ENCODE measurements at places on chromosomes 7 and 10.

DNA sequence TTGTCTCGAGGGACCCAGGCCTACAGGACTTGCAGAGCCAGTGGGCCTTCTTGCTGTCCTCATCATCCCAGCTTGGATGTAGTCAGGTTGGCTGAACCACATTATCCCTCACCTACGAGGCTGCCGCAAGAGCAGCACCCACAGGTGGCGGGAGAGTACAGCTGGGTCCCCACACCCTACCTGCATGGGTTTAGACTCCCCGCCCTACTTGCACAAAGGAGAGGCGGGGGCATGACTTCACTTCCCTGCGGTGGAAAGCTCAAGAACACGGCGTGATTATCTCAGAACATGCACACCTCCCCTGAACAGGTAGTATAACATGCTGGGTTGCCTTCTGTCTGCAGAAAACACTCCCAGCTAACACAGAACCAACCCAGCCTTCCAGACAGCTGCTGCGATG is 57.5 kb downstream of the CTBP2 start:
- no peak for DNase-seq

DNA sequence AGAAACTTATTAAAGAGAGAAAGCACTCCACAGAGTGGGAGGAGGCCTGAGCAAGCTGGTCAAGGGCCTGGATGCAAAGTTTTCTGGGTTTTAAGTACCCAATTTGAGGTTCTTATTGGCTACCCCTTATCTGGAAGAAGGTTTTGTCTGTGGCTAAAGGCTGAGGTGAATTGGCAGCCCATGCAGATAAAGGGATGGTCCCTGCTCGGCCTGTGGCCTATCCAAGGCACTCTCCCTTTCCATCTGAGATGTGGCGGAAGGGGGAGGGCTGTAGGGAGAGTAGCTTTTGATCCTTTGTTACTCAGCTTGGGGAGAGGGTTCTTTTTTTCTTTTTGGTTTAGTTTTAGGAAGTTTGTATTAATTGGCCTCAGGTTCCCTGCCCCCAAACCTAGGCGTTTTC is 465.1 kb downstream of the ATRNL1 start:
- DNase-seq = no peak

DNA sequence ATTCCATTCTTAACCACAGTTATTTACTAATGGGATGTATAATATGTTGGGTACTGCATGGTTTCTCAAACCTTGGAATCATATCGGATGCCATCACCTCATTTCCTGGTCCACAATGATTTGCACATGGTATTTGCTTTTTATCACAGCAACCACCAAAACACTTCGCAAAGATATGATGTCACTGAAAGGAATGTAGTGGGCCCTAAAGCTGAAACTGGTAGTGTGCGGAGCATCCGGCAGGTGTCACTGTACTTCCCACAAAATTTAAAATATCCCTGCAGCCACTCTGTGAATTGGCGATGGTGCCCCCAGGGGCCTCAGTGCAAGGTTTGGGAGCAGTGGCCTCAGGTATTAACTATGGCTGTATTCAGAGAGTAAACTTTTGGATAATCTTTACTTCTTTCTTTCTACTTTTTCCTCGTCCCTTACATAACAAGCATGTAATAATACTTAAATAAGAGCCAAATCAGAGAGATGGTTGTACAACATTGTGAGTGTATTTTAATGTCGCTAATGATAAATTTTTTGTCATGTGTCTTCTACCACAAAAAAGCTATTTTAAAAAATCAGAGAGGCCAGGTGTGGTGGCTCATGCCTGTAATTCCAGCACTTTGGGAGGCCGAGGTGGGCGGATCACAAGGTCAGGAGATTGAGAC is 66.2 kb downstream of the FAM241B start:
- no peak for DNase-seq

- peak; percentile 45 for DNase-seq
Measured at GRCh38 chr7:92133737-92134270, 473 bp downstream of the CYP51A1 start.

DNA sequence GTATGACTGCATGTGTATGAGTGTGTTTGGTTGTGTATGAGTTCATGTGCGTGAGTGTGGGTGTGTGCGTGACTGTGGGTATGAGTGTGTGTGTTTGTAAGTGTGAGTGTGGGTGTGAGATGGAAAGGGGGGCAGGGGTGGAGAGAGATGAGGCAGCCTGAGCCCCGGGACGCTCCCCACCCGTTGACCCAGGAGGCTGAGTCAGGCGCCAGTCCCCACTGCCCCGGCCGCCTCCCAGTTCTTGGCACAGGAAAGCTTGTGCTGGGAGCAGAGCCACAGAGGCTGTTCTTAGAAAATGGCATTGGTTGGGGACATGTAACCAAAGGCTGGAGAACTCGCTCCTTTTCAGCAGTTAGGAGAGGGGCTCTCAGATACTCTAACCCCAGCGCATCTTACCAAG is 27.8 kb upstream of the NUB1 start:
- no peak for DNase-seq

GRCh38 chr7:31260851-31261250 is 79.7 kb downstream of the NEUROD6 start:
- DNase-seq = no peak

DNA sequence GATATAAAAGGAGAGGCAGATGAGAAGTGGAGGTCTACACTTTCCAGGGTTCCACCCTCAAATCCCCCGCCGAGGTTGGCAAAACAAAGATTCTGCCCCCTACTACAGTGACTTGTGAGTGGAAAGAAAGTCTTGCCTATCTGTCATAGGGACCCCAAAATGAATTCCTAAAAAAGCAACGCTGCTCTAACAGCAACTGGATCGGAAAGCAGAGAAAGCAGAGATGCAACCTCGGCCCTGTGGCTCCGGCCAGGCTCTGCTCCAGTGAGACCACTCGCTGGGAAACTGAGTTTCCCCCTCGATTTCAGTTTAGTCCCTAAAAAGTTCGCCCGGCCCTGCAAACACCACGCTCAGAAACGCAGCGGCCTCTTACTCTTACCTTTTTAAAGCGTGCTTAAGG is 297.9 kb upstream of the NFE2L3 start:
- no peak for DNase-seq

- DNase-seq = no peak
Measured at GRCh38 chr10:121667948-121668313, 69.7 kb upstream of the FGFR2 start.

- DNase-seq = no peak
Measured at GRCh38 chr10:64586934-64587503, 1065.8 kb downstream of the REEP3 start.

- no peak for DNase-seq
Measured at GRCh38 chr7:39727231-39728012, 104.0 kb downstream of the RALA start.

- no peak for DNase-seq
Measured at GRCh38 chr7:76278540-76278939, 23.9 kb upstream of the HSPB1 start.

DNA sequence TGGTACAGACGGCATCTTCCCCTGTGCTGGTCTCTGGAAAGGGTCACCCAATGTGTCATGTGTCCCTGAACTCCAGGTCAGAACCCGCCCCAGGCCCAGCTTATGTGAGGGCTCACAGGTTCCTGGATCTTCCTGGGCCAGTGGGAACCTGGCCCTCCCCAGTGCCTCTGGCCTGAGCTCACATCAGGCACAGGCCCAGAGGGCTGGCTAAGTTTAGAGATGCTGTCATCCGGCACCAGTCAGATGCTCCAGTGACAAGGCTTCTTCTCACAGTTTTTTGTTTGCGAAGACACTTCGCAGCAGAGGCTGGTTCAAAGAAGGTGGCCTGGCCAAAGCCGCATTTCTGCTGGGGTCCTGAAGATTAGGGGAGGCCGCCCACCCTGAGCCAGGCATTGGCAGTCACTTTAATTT is 11.8 kb downstream of the CAMK2B start:
- no peak for DNase-seq

- no peak for DNase-seq
Measured at GRCh38 chr10:30594077-30594476, 35.5 kb downstream of the LYZL2 start.

DNA sequence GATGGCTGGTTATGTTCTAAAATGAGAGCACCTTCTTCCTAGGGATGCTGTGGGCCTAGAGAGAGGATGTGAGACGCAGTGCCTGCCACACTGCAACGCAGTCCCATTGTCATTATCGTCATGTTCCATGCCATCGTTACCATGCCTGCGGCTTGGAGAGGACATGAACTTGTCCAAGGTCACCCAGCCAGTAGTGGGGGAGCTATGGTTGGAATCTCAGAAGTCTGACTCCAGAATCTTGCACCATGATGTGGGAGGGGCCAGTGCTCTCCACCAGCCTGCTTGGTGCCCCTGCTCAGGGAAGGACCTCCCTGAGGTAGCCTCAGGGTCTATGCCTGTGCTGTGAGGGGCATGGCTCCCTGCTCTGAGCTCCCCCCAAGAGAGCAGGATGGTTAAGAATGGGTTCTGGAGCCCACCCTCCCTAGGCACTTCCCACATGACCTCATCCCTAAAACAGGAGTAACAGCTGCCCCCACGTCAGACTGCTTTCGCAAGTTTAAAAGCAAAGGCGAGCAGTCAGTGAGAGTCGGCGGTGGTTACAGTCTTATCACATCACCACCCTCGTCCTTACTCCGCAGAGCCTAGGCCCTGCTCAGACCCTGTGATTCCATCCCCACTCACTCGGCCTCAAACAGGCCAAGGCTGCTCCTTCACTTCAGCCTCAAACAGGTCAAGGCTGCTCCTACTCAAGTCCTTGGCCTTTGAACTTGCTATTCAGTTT is 50.4 kb downstream of the HABP2 start:
- no peak for DNase-seq

DNA sequence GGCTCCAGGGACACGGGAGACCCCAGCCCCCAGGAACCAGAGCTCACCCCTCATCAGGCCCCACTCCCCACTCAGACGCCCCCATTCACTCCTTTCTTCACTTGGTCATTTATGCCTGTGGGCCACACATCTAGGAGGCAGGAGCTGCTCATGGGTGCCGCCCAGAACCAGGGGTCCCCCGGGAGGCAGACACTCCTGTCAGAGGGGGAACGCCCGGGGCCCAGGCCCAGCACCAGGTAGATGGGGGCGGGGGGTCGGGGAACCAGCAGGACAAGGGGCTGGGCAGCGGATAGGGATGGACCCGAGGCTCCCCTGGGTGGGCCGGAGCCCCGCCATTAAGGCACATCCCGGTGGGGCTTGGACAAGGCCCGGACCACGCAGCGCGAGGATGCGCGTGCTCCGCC is 11.8 kb downstream of the CALY start:
- no peak for DNase-seq

GRCh38 chr10:51244748-51245490 is 170.6 kb downstream of the PRKG1 start:
- no peak for DNase-seq

DNA sequence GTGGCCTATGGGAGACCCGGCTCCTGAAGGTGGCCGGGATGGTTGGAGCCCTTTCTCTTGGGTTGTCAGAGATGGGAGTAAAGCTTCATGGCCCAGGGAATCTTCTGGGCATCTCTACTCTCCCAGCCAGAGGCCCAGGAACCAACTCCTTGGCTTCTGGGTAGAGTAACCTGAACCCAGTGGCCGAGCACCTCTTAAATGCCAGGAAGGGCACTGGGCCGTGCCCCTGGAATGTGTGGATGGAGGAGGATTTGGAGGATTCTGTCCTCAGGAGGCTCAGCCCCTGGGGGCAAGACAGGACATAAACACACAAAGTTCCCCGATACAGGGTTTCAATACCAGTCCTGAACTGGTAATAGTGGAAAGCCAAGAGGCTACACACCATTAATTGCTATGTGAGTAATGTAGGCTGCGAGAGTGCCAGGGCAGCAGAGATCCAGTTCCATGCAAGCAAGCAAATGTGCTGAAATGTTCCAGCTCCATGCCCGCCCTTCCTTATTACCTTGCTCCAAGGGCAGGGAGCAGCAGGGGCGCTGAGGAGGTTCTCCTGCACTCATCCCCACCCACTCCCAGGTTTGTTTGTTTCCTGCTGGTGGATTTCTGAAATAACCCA is 1.2 kb downstream of the PALD1 start:
- no peak for DNase-seq

GRCh38 chr7:134669845-134670373 is 23.3 kb downstream of the BPGM start:
- peak; percentile 82 for DNase-seq

Data from T-helper 22 cell (primary cell).